ENCODE measurements at places on chromosomes 11 and 22.
A peak's percentile ranks its signal among the peaks of the same experiment; 100 is the strongest.

GRCh38 chr11:96680211-96681018 is 290.6 kb downstream of the JRKL start:
- DNase-seq: no peak

DNA sequence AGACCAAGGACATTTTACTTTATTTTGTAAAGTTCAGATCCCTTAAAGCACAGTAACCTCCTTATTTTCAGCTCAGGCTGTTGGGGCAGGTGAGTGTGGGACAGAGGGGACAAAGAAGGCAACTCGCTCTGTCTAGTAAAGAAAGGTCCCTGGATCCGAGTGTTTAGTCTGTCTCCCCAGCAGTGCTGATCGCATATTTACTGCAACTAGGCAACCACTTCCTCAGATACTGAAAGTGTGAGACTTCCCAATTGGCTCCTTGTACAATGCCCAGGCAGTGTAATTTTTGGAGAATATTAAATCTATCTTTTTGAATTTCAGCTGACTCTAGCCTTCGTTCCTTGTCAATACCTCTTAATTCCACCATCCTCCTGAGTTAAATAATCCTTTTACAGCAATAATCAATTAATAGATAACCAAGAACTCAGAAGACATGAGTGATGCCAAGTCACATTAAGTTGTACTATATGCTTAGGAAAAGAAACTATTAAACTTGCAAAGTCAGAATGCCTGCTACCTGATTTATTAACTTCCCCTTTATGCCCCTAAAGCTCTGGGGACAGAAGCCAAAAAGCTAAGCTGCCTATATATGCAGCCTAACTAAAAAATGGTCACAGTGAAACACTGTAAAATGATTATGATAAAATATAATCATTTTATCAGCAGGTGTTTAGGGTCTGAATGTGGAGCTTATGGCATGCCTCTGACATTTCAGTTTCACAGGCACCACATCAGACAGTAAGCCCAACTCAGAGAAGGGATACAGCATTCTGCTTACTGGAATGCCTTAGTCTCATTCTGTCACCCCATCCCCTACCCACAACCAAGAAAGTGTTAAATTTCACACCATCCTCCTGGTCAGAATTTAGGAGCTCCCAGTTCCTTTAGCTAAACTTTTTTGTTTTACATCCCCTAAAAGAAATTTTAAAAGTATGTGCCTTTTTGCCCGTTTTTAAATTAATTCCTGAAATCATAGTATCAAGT is 138.7 kb downstream of the TRIM44 start:
- peak; percentile 60 for DNase-seq

GRCh38 chr11:78685156-78685555 is 110.5 kb upstream of the NARS2 start:
- DNase-seq: no peak

DNA sequence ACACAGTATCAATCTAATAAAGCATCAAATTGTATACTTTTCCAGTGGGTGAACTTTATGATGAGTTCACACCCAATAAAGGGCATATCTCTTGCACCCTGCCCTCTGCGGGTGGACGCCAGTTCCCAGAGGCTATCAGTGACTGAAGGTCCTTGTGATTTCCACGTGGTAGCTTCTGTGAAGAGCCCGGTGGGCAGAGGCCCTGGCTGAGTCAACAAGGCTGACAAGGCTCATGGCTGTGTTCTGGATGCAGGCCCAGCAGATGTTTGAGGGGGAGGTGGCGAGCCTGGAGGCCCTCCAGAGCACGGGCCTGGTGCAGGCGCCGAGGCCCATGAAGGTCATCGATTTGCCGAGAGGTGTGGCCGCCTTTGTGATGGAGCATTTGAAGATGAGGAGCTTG is 71.4 kb downstream of the PIWIL3 start:
- DNase-seq: peak; percentile 40

GRCh38 chr11:116233561-116233960 is 539.2 kb downstream of the BUD13 start:
- no peak for DNase-seq

DNA sequence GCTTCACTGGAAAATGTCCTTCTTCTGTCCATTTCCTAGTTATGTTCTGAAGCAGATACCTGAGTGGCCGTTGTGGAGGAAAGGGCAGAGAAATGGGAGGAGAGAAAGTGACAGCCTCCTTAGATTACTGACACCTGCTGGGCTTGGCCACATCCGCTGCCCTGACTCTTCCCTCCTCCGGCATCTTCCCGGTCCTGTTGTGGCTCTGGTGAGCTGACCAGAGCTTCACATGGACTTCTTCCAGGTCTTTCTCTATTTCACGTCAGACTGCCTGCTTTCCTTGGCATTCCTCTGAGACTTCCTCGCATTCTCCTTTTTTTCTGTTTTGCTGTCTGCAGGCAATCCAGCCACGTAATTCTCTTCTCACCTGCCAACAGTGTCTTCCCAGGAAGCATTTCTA is 138.7 kb upstream of the E2F8 start:
- no peak for DNase-seq

GRCh38 chr22:19874307-19875060 is 19.8 kb upstream of the GNB1L start:
- DNase-seq: no peak

DNA sequence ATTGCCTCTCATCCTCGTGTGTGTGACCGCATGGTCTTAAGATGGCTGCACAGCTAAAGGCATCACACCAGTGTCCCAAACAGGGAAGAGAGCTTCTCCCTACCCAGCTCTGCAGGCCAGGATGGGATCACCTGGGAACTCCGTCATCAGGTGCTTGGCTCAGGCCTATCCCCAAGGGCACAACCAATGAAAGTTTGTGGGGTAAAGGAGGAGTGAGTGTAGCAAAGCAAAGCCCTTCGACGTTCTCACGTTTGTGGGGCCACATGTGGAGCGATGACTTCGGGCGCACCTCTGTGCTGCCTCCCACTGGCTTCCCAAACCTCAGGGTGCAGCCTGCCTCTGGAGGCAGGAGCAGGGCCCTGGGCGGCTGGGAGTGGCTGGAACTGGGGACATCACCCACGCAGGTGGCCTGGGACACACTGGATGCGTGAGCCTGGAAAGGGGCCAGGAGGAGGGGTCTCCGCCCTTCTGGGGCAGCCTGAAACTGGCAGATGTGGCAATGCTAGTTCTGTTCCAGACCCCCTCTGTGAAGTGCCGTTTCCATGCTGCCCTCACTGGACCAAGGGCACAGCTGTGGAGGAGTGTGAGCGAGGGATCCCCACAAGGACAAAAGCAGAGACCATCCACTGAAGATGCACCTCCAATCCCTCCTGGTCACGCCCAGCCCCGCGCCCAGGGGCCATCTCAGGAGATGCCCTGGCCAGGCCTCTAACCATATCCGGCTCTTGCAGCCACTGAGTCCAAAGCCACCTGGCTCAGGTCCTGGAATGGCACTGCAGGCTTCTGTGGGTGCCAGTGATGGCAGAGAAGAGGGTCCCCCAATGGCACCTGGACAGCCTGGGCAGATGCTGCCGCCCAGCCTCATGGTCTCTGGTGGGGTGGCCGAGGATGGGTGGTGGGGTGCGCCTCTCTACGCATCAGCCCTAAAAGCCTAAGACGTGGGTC is 30.6 kb upstream of the GAL start:
- DNase-seq: no peak

GRCh38 chr11:119699227-119699626 is 29.8 kb downstream of the NECTIN1 start:
- DNase-seq: no peak

DNA sequence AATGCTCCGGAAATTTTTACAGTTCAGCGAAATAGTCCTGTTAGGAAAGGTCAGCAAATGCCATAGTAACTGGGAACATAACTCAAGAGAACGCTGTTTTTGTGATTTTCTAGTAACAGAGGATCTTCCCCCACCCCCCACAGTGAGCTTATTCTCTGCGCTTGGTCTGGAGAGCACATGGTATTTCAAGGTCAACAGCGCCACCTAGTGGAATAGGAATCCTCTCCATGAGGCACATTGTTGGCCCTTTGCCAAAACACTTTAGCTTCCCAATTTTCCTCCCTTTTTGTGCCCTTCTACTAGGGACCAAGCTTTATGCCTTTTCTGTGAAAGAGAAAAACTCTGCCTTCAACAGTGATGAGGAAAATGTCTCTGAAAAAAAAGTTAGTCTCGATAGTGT is 13.2 kb upstream of the OR4C12 start:
- DNase-seq: peak; percentile 85

- DNase-seq: peak; percentile 71
These were observed 35.4 kb upstream of the FLI1 start for GRCh38 chr11:128658502-128658901.

- peak; percentile 73 for DNase-seq
These were observed 37.7 kb downstream of the NTM start for GRCh38 chr11:131408025-131408640.

DNA sequence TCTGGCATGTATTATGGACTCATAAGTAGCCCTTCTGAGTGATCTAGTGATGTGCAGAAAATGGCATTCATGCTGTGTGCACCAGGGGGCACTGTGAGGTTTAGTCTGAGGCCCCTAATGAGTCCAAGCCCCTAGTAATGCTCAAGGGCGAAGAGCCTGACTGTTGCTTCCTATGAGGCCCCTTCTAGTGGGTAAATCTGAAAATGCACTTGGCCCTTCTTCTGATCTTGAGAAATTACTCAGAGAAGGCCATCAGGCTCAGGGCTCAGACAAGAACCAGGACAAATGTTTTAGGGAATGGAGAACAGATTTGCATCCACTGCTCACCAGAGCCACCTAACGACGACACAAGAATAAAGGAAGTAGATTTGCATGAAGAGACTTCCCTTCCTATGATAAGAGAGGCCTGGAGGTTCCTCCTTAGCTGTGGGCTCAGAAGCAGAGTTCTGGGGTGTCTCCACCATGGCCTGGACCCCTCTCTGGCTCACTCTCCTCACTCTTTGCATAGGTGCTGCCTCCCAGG is 75.8 kb downstream of the GGTLC2 start:
- peak; percentile 93 for DNase-seq

- DNase-seq: no peak
These were observed 24.2 kb upstream of the UCP3 start for GRCh38 chr11:74033046-74033445.

DNA sequence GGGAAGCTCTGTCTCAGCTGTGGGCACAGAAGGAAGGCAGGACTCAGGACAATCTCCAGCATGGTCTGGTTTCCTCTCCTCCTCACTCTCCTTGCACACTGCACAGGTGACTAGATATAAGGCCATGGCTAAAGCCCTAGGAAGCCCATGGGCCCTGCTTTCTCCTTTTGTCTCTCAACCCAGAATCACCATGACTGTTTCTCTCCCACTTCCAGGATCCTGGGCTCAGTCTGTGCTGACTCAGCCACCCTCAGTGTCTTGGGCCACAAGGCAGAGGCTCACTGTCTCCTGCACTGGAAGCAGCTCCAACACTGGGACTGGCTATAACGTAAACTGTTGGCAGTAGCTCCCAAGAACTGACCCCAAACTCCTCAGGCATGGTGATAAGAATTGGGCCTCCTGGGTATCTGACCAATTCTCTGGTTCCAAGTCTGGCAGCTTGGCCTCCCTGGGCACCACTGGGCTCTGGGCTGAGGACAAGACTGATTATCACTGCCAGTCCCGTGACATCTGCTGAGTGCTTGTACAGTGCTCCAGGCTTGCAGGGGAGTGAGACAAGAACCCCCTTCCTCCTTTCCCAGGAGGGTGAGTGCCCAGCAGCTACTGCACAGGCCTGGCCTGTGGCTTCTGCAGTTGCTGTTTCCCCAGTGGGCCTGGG is 104.0 kb upstream of the TOP3B start:
- DNase-seq: no peak

- DNase-seq: no peak
These were observed 21.2 kb upstream of the BLID start for GRCh38 chr11:122137078-122137793.

GRCh38 chr22:46122511-46122971 is 27.8 kb upstream of the PPARA start:
- peak; percentile 82 for DNase-seq

DNA sequence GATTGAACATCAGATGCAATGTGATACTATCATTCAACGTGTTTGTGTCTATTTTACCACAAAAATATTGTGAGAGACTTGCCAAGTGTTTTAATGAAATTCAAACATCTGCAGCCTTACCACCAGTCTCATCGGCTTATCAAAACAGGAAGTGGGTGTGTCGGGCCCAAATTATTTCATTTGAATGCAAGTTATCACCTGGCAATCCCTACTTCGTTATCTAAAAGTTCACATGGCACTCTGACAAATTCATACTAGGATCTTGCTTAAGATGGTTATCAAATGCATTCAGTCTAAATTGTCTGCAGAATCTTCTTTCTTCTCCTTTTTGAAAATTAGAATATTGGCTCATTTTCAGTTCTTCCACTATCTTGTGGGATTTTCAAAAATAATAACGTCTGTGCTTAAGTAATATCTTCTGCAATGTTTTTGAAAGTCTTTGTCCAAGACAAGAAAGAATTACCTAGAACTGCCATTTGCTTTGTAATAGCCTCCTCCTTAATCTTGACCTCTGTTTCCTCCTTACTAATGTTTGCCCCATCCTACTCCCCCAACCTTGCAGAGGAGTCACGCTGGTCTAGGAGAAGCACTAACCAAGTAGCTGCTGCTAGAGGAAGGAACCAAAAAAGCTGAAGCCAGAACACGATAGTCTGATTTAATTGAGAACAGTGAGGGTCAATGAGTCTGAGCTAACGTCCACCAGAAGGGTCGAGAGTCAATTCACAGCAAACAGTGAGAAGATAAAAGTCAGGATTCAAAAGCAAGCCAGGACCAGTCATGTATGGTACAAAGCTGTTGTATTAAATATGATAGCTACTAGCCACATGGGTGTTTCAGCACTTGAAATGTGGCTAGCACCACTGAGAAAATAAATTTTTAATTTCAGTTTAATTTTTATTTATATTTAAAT is 10.2 kb upstream of the BIRC3 start:
- DNase-seq: peak; percentile 82

- no peak for DNase-seq
These were observed 567.5 kb downstream of the TBC1D22A start for GRCh38 chr22:47329727-47330650.

- no peak for DNase-seq
These were observed 1862.4 kb upstream of the RAG2 start for GRCh38 chr11:38460429-38460828.

GRCh38 chr22:36900880-36901279 is 12.5 kb upstream of the CSF2RB start:
- DNase-seq: no peak

GRCh38 chr11:75481922-75482606 is 43.7 kb downstream of the GDPD5 start:
- no peak for DNase-seq

GRCh38 chr22:45508814-45509213 is 6.1 kb downstream of the FBLN1 start:
- no peak for DNase-seq
